NCI-H146 (cell line): ENCODE measurements at places on chromosomes 2 and 18.

DNA sequence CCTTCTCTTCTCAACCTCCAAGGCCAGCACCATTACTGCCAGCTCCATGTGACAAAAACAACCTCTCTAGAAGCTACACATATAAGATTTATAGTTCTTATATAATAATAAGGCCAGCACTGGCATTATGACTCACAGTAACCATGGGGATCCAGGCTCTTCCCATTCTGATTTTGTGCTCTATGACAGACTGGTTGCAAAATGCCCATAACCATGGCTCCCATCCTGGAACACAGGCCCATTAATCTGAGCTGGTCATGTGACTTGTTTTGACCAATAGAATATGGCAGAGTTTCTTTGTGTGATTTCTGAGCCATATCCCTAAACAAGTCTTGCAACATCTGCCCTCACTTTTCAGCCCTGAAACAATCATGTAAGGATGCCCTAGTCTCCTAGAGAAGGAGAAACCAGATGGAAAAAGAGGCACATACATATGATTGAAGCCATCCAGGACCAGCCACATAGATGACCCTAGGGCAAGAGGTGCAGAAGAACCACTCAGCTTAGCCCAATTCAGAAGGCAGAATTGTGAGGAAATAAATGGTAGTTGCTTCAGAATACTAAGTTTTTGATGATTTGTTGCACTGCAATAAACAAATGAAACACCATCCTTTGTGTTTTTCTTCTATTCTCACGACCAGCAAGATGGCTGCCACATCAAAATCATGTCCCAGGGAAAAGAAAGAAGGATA lies 173.9 kb downstream of the SUCLG1 start:
- no peak for DNase-seq

DNA sequence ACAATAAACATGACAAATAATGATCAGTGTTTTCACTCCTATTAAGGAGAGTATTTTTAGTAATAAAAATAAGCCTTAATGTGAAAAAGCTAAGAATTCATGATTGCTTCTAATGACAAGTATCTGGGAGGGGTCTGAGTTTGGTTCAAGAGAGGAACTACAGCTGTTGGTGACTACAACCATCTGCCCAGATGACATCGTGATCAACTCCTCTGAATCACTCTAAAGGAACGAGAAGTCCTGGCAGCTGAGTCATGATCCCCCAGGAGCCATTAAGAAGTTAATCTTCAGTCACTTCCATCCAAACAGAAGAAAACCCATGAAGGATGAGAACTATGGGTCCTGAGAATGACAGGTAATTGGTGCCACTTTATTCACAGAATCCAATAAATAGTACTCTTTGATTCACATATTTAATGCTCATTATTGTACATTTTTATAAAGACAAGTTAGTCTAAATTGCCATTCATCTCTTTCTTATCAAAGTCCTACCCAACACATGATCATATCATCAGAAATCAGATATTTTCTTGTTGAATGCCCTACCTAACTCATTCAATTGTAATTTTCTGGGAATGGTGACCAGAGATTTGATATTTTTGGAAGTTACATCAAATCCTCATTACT lies 6.8 kb downstream of the TFPI start:
- DNase-seq = no peak

DNA sequence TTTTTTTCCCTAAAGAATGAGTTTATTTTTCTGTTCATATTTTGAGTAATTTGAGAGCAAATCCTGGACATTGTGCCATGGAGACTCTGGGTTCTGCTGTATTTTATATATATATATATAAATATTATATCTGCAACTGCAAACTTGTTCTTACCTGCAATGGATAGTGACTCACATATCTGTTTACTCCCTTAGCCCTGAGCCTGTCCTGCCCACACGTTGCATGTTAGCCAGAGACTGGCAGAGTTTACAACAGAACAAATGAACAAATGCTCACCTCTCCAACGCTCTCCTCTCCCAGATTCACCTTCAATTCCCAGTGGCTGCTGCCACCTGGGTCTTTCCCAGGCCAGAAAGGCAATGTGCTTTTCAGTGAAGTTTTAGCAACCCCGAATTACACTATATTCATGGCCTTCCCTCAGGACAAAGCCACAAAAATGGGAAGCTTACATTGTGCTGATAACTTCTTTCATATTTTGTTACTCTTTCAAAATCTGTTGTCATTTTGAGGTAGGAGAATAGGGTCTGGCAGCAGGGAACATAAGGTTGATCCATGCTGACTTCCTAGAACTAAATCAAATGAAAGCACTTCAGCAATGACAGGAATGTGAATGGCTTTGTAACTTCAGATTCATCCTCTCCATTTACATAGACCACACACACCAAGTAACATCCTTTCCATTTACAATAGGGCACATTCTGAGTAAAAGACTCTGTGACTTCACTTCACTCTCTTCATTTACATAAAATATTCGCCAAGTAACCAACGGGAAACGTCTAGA lies 105.4 kb upstream of the FAM110C start:
- no peak for DNase-seq

DNA sequence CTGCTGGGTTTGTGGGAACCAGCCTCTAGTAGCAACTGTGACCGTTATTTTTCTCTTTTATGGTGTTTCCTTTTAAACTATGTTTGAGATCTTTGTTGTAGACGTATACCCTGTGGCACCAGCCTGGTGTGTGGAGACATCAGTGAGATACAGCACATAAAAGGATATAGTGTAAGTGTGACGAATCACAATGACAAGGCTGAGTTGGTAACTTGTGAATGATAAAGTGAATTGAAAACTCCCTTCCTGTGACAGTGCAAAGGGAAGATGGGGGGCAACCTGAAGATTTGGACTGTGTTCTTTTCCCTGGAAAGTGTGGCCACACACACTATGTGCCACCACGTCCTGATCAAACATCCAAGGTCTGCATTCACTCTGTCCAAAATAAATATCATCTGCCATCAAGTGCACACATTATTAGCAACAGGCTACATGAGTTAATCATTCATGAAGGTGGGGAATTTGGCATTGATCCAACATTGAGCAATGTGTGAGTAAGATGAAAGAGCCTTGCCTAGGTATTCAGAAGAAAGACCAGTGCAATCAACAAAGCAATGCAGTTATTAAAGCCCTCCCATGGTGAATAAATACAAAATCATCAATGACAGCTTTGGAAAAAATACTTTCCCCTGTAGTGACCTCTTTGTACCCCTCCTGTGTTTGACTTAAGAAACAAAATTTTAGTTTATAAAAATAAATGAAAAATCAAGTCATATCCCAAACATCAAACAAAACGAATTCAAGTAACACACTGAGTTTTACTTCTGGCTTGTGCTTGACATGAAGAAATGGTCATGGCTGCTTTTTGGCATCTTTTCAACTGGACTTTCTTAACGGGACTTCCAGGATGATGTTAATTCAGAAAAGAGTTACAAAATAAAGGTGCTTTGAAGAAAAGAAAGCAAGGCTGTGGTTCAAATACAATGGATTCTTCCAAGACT lies 1280.5 kb upstream of the ZEB2 start:
- DNase-seq = peak; percentile 91

DNA sequence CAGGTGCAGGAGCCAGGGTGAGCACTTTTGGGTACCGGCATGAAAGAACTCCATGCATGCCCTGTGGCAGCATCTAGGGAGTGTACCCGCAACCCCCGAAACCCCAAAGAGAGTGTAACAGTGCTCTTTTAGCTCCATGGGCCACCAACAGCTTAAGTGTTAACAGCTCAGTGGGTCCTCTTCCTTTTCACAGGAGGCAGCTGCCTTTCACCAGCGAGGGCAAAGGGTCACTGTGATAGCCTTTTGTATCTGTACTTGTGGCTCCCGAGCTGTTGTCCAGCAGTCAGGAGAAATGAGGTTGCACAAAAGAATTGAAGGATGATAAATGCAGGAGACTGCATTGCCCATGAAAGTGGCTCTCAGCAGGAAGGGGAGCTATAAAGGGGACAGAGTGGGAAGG lies 1166.3 kb upstream of the ACVR2A start:
- DNase-seq = peak; percentile 44

- no peak for DNase-seq
Measured at GRCh38 chr2:25494616-25495015, 152.9 kb upstream of the DNMT3A start.

DNA sequence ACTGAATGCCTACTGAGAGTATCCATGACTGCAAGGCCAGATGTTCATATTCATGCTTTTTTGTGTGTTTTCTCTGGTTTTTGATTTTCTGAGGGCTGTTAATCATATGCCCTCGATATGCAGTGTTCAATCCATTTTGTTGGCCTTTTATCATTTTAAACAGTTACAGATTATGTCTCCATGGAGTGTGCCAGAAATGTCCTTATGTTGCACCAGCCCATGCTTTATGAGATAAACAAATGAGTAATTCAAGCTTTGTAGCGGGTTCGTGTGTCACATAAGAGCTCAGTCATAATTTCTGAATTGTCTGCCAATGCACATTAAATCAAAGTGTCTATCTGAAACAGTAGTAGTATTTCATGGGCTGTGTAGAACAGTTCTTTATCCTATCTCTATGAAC lies 583.0 kb downstream of the THSD7B start:
- DNase-seq = no peak

DNA sequence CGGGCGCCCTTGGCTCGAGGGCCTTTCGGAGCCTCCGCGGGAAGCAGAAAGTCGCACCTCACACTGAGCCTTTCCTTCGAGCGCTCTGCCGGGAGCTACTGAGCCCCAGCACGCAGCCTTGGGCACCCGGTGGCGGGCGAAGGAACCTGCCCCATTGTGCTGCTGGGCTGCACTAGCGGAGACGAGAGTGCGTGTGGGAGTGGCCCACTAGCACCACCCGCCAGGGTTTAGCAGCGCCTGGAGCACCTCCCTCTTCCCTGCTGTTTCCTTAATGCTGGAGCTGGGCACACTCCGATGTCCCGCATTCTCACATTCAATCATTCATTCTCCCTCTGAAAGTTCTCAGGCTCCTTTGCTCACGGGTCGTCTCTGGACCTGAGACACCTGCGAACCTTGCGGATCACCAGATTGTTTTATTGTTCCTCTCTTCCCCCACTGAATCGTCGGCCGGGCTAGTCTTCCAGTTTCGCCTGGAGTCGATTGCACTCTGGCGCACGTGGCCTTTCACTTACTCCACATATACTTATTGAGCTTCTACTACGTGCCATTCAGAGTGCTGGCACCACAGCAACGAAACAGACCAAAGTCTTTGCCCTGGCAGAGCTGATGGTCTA lies 8.5 kb upstream of the PAX3 start:
- no peak for DNase-seq

DNA sequence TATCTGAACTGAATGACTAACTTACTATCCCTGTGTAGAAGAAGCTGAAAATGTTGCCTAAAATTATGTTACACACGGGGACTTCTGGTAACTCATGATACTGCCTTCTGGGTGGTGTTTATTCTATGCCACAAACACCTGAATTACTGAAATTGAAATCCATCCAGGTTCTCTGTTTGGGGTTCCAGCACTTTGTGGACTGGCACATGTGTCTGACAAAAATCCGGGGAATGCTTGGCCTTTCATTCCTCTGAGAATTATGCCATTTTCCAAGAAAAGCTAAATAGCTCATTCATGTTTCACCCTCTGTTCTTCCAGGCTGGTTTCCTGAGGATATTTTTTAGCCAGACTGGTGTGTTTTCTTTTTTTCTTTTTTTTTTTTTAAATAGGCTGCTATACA lies 59.5 kb upstream of the POU3F3 start:
- no peak for DNase-seq

GRCh38 chr18:50128506-50129271 lies 66.3 kb downstream of the MYO5B start:
- no peak for DNase-seq

GRCh38 chr2:183123959-183124221 lies 353 bp upstream of the NUP35 start:
- no peak for DNase-seq

DNA sequence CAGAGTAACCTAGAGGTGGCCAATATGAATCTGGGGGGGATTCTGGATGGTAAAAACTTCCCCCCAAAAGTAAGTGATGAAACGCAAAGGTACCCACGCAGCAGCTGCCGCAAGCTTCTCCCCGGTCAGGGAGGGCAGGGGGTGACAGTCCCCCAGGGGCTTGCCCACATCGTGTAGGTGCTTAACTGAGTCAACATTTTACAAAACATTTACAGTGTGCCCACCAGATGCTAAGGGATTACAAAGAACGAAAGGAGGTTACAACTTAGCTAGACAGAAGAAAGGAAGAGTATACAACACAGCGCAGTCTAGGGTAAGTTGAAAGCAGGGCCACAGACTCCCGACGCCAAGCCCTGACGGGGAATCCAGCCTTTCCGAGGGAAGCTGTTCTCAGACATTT lies 45.6 kb downstream of the LPIN2 start:
- DNase-seq = no peak

GRCh38 chr2:20168727-20169696 lies 55.9 kb downstream of the SDC1 start:
- DNase-seq = no peak

DNA sequence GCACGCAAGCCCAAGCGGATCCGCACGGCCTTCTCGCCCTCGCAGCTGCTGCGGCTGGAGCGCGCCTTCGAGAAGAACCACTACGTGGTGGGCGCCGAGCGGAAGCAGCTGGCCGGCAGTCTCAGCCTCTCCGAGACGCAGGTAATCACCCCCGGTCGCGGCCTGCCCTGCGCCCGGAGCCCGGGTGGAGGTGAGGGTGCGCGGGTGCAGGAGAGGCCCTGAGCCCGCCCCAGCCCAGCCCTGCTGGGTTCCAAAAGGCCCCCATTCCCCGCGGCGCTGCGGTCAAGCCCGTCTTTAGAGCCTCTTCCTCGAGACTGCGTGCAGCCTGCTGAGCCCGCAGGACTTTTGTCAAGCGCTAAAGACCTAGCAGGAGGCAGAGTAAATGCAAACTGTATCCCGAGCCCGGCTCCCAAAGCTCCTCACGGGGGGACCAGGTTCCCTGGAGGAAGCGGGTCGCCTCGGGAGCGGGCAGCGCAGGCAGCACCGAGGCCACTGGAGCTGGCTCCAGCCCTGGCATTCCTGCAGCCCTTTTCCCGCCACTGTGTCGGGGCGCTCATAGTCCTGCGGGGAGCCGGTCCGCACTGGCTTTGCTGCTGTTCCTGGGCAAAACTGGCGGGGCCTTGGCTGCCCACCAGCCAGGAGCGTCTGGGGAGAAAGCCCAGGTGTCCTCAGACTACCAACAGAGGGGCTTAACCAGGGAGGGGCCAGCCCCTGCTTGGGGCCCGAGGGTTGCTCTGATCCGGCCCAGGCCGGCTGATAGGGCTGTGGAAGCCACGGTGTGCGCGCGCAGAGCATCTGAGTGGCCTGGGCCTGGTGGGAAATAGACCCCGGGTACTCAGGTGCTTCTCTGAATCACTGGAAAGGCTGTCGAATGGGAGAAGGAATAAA lies 7.3 kb downstream of the EMX1 start:
- no peak for DNase-seq

GRCh38 chr2:2587354-2587753 lies 256.3 kb upstream of the MYT1L start:
- no peak for DNase-seq

- DNase-seq = no peak
Measured at GRCh38 chr2:101306410-101306809, 2.1 kb downstream of the RNF149 start.

- no peak for DNase-seq
Measured at GRCh38 chr2:47155091-47155876, at the start of gene STPG4. Gene STPG4 (minus strand): TSS chr2:47155308. CDS start chr2:47155251, 57 bp downstream.

GRCh38 chr2:1826226-1826905 lies 82.1 kb upstream of the PXDN start:
- DNase-seq = no peak
